ENCODE measurements at places on chromosomes 7 and 10.

DNA sequence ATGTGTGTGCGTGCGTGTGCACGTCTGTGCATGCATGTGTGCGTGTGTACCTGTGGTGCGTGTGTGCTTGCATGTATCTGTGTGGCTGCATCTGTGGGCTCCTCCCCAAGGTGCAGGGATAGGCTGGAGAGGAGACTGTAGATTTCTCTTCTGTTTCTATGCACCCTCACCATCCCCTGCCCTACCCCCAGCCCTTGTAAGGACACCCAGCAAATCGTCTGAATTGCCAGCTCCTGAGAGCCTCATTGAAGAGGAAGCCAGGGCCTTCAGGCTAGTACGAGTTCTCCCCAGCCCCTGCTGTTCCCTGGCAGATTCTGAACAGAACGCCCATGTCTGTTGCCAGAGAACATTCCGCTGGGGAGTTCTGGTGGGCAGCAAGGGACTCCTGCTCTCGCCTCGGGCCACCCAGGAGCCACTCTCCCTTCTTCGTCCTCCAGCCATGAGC, 17.0 kb upstream of the TRIM8 start:
- DNase-seq: no peak

DNA sequence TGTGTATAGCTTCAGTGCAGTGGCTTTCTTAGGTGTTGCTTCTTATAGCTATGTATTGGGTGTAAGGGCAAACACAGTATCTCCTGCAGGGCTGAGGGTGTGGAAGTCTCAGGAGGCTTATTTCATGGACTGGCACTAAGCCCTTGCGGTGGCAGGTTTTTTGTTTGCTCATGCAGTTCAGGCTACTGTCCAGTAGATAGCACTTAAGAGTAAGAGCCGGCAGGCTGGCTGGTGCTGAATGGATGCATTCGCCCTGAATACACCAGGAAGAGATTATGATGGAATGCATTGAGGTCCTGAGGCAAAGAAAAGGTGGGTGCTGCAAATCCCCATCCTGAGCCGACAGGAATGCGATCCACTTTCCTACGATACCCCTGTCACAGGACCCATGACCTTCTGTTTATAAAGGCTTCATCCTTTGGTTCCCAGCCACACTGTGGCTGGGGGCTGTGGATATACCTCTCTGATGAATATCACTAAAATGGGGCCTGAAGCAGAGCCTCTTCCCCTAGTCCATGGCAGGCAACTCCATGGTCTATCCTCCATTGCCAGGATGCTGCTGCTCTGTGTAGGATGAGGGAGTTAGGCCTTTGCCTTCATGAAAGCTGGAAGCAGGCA, 44.9 kb downstream of the ANXA8 start:
- DNase-seq: no peak

GRCh38 chr10:65838811-65839210, 1087.0 kb upstream of the LRRTM3 start:
- DNase-seq: no peak

DNA sequence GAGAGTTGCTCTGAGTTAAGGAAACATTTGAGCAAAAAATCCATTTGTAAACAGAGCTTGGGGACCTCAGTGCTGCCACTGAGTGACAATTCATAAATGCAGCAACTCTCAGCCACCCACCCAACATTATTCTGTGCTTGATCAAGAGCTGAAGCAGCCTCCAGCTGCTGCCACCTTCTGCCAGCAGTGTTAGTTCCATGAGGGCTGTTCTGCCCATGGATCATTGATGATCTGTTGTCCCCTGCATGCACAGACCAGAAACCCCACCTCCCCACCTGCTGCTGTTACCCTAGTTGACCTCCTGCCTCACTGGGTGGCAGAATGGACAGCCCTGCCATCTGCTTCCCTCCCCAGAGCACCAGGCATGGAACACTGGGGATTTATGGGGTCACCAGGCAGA, 305.4 kb downstream of the KCNMA1 start:
- DNase-seq: no peak

GRCh38 chr10:100807241-100807951, 62.0 kb downstream of the PAX2 start:
- DNase-seq: no peak

DNA sequence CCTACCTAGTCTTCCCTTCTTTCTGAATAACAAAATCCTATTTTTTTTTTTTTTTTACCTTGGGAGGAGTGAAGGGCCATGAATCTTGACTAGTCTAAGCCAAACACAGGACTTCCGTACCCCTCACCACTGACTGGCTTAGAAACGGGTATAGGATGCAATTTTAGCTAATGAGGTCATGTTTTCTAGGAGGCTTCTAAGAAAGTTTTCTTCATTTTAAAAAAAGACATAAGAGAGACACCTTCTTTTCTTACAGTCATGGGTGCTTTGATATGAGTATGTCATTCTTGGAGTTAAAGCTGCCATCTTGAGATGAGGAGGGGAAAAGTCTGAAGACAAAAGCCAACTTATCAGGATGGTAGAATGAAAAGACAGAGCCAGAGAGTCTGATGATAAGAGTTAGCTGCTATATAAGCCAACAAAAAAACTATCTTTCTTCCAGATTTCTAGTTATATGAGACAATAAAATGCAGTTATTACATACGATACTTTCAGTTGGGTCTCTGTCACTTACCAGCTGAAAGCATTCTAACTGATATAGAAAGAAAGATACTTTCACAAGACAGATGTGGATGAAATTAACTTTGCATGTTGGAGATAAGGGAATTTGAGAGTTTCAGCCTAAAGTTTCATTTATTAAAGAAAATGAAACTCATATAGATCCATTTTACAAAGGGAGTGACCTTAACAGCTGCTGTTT, 34.0 kb downstream of the ZNF438 start:
- DNase-seq: no peak

GRCh38 chr10:94281654-94282053, 81.1 kb downstream of the NOC3L start:
- no peak for DNase-seq

- DNase-seq: no peak
Measured at GRCh38 chr7:131501930-131502685, 54.3 kb downstream of the PODXL start.

GRCh38 chr7:98802088-98802780, 67.6 kb downstream of the TMEM130 start:
- DNase-seq: no peak

GRCh38 chr10:6300784-6301460, 98.2 kb downstream of the PFKFB3 start:
- DNase-seq: no peak

DNA sequence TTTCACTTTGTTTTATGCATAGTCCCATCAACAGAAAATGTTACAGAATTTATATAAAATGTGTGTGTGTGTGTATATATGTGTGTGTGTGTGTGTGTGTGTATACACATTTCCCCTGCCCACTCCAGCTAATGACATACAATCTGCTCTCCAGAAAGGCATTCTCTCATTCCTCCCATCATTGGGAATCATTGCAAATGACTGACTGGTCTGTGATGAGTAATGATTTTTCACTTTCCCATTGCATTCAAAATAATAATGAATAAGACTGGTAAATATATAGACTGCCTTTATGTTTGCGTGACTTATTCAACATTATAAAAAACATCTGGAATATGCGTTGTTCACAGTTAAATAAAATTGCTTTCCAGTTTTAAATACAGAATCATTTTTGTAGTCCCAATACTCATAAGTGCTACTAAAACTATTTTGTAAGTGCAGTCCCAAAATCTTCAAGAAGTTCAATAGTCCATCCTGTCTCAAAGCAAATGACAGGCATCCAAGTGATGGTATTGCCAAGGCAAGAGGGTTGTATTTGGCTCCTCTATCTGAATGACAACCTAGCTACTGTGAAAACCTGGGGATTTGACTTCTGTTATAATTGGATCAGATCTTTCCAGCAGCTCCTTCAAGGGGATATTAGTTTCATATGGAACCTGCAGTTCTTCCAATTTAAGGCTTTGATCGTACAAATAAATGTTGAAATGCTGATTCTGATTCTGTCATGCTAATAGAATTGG, 150.9 kb downstream of the POLR1F start:
- no peak for DNase-seq

GRCh38 chr7:22275661-22276060, 81.3 kb downstream of the RAPGEF5 start:
- no peak for DNase-seq

GRCh38 chr10:63265222-63265617, 132.1 kb downstream of the NRBF2 start:
- no peak for DNase-seq

- no peak for DNase-seq
Measured at GRCh38 chr10:14757394-14757793, 17.3 kb downstream of the FAM107B start.

DNA sequence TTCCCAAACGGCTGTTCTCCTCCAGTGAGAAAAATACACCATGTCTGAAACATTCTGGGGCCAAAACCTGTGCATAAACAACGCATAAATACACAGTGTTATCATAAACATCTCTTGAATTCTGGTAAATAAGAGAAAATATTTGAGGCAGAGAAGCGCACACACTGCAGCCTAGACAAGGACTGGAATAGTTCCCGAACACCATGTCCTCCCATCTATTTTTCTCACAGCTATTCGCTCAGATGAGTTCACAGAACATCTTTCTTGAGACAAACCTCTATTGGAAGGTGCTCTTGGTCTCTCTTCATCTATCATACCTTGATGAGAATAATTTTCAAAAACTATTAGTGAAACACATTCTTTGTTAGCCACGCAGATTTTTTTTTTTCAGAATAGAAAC, 24.4 kb downstream of the ETV1 start:
- DNase-seq: no peak

GRCh38 chr10:14884082-14884481, 5.4 kb downstream of the SUV39H2 start:
- no peak for DNase-seq

- no peak for DNase-seq
Measured at GRCh38 chr7:131480384-131481315, 75.8 kb downstream of the PODXL start.

- no peak for DNase-seq
Measured at GRCh38 chr10:4051011-4051640, 266.1 kb upstream of the KLF6 start.

- no peak for DNase-seq
Measured at GRCh38 chr7:70717553-70718329, 414.2 kb upstream of the GALNT17 start.

DNA sequence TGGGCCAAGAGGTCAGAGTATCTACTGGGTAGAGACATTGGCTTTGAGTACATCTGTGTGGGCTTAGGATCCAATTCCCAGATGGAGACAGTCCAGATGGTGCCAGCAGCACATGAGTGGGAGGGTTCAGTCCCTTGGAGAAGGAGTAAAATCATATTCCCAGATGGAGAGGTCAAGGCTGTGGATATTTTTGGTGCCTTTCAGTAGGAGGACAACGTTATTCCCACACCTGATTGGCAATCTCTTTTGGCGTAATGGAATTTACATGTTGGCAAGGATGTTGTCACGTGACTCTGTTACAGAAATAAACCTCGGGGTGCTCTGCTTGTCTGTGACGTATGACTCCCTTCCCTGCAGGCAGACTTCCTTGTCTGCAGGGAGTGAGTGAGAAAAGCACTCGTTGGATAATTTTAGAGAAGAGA, 27.6 kb downstream of the NPS start:
- no peak for DNase-seq

GRCh38 chr7:16071246-16071857, 350.0 kb downstream of the CRPPA start:
- DNase-seq: no peak

DNA sequence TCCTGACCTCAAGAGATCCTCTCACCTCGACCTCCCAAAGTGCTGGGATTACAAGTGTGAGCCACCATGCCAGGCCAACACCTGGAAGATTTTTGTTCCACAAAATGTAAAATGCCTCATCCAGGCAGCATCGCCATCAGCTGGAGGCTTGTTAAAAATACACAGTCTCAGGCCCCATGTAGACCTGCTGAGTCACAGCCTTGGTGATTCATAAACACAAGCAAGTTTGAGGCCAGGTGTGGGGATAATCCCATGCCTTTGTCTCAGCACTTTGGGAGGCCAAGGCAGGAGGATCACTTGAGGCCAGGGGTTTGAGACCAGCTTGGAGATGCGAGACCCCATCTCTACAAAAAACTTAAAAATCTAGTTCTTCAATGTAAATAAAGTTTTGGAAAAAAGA, 49.1 kb upstream of the FOXK1 start:
- DNase-seq: no peak
